Left renal pelvis (tissue), 4 donors: ENCODE measurements at places on chromosomes 6 and 20. TPM values are rescaled to one million over a fixed set of nuclear protein-coding genes. Genes with fewer than 3 reads are reported as not detected.

GRCh38 chr6:61809004-61809595 is 476.9 kb downstream of the KHDRBS2 start:
- peak; percentile 2 for DNase-seq

Gene TSPO2
- 0.47 TPM for polyA plus RNA-seq

- DNase-seq: no peak
These were observed 137.0 kb upstream of the HEY2 start for GRCh38 chr6:125612345-125612846.

GRCh38 chr6:25747477-25747876 is 7.1 kb upstream of the SLC17A4 start:
- DNase-seq: no peak

Gene LCA5
- polyA plus RNA-seq: 12.3 TPM
